ENCODE measurements at places on chromosomes 1 and 21.

DNA sequence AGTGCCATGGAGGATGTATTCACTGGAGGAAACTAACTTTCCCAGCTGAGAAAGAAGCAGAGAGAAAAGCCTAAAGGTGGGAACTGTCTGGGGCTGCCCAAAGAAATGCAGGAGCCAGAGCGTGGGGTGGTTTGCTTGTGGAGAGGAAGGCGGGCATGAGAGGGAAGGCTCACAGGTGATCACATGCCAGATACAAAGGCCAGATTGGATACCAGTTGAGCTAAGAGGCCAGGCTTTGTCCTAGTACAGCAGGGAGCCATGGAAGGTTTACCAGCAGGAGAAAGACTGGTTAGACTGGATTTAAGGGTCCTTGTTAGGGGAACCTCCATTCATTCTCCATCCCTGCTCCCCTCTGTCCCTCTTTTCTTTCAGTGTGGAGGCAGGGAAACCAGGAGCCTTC is 66.4 kb downstream of the BEND5 start:
- no peak for DNase-seq

GRCh38 chr1:50610563-50610962 is 187.3 kb upstream of the DMRTA2 start:
- no peak for DNase-seq

DNA sequence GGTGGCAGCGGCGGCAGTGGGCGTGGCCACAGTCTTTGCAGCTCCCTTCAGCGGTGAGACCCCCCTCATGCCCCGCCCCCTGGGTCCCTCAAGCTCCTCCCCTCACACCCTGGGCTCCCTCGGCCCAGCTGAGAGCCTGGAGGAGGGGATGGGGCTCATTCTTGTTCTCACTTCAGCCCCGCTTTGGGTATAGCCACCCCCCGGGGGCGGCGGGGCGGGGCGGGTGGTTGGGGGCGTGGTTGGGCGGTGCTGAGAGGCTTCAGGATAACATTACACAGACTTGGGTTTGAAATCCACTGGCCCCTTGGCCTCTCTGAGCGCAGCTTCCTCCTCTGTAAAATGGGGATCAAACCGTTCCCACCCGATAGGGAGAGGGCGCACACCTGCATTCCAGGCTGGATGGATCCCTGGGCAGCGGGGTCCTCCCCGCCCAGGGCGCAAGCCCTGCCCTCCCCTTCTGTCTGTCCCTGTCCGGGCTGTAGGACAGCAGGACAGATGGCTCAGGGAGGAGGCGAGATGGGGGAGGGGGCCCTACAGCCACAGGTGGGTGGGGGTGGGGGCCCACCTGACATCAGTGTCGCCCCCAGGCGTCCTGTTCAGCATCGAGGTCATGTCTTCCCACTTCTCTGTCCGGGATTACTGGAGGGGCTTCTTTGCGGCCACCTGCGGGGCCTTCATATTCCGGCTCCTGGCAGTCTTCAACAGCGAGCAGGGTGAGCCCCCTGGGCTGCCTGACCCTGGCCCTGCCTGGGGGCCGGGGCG is 5.1 kb downstream of the CLCNKA start:
- DNase-seq, result no peak

DNA sequence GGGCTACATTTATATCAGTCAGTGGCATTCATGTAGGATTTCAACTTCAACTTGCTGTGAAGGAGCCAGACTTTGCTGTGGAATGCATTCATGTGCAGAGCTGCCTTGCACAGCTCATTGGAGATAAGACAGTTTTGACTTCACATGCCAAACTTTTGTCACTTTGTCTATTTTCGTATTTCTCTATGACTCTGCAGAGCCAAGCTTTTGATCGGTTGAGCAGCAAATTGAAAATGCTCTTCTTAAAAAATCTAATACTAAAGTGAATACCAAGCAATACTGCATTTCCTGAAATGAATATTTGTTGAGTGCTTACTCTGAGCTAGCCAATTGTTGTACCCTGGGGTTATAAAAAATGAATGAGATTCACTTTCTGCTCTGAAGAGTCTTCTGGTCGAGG is 388.7 kb downstream of the ST6GALNAC3 start:
- DNase-seq, result no peak

DNA sequence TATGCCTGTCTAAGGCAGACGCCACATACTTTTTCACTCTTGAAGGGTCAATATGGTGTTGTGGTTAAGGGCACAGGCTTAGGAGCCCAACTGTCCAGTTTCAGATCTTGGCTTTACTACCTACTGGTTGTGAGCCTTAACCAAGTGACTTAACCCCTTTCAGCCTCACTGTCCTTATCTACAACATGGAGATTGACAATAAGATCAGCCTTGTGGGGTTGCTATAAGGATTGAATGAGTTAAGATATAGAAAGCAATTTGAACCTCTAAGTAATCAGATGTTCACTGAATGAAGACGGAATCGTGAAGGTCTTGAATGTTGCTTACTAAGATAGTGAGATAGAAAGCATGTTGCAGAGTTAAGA is 121.3 kb upstream of the JUN start:
- no peak for DNase-seq

GRCh38 chr1:168112673-168113305 is 23.9 kb downstream of the GPR161 start:
- DNase-seq, result peak; percentile 68

Measured in ELR (cell line).